GM13977 (cell line): ENCODE measurements at places on chromosomes 11 and 22.
A peak's percentile ranks its signal among the peaks of the same experiment; 100 is the strongest.

DNA sequence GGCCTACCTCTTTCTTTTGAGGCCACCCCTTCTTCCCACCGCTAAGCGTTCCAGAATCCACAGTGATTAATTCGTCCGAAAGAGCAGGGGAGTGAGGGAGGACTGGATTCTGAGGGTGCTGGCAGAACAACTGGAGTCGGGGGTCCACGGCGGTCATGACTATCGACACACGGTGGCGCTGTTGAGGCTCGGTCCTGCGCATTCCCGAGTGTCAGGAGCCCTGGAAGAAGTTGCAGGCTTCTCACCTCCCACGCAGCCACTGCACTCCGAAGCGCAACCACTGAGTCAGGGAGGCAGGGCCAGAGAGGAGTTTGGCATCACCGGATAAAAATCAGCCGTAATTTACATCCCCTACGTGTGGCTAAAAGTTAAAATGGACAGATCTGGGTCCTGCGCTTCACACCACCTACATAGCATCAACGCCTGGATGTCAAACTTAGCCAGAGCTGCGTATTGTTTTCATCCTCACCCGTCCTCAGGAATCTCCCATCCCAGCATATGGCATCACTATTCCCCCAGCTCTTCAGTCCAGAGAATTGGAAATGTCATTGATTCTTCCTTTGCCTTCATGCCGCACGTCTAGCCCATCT is 10.7 kb upstream of the CTSF start:
- peak; percentile 84 for DNase-seq

GRCh38 chr11:34239465-34240149 is 118.2 kb downstream of the ABTB2 start:
- no peak for DNase-seq

- peak; percentile 31 for DNase-seq
Observed at GRCh38 chr11:113473983-113474361, 1.2 kb downstream of the DRD2 start.

- DNase-seq: no peak
Observed at GRCh38 chr11:119750056-119750455, 21.1 kb upstream of the NECTIN1 start.

GRCh38 chr11:126628450-126628789 is 272.9 kb downstream of the ST3GAL4 start:
- no peak for DNase-seq

- no peak for DNase-seq
Observed at GRCh38 chr11:86814775-86815174, 14.4 kb downstream of the PRSS23 start.
